Globus pallidus (tissue), 1 donor: ENCODE measurements at places on chromosomes 3 and 15.

DNA sequence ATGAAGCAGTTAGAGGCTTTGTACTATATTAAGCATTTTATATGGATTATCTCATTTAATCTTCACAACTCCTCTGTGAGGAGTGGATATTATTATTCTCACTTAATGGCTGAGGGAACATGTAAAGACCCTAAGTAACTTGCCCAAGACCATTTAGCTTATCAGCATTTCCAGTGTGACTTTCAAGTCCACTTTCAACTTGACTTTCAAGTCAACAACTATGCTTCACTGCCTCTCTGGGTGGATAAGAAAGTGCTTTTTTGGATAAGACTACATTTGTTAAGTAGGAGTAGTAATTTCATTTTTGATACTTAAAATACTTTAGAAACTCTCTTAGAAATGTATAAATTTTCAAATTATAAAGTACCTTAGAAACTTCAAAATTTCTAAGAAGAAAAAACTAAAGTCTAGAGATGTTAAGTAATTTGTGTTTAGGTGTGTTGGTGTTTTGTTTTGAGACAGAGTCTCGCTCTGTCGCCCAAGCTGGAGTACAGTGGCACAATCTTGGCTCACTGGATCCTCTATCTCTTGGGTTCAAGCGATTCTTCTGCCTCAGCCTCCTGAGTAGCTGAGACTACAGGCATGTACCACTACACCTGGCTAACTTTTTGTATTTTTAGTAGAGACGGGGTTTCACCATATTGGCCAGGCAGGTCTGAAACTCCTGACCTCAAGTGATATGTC, 71.8 kb downstream of the MINDY2 start:
- no peak for DNase-seq

DNA sequence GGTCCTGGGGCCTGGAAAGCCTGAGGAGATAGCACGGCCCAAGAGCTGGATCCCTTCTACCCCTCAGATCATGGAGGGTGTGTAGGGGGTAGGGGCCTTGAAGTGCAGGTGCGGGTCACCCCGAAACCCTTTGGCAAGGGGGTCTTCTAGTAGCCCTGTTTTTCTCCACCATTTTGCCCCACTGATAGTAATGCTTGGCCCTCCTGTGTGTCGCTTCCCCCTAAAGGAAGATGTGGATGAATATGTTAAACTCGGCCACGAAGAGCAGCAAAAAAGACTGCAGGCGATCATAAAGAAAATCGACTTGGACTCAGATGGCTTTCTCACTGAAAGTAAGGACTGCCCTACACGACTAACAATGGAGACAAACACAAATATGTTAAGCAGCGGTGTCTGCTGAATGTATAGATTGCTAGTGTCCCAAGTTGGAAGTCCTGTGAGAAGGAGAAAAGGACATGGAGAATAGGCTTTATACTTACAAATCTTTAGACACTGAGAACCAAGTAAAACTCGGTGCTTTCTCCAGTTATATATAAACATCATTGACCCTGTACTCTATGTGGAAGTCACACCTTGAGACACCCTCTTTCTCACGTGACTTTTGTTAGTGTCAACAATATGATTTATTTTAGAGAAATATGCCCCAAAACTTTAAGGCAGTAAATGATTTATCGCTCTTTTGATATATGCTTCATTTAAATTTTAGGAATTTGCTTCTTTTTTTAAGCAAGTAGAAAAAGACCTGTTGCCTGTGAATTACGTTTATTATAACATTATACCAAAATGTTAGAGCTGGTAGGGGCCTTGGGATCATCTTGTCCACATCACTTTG, 802 bp downstream of the RCN2 start:
- DNase-seq: no peak

GRCh38 chr3:40930131-40930538, 269.2 kb upstream of the CTNNB1 start:
- no peak for DNase-seq

- no peak for DNase-seq
Measured at GRCh38 chr15:58994906-58995453, 7.5 kb downstream of the RNF111 start.

DNA sequence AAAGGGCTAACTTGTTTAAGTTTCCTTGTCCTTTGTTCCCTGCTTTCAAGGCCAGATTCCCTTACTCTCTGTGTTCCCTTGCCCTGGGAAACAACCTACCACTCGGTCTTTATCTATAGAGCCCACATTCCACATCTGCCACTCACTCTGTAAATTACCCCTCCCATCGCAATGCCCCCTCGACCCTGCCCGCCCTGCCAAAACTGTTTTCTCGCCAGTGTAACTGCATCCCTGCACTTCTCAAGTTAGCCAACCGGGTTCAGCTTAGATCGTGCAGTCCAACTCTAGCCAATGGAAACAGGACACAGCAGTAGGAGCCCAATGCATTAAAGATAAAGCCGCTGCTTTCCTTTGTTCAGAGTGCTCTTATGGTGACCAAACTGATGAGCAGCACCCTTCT, 263.6 kb downstream of the TBL1XR1 start:
- DNase-seq: no peak

- no peak for DNase-seq
Measured at GRCh38 chr3:48433472-48434118, 3.7 kb upstream of the PLXNB1 start.

GRCh38 chr3:67389176-67389575, 265.2 kb downstream of the SUCLG2 start:
- no peak for DNase-seq

- no peak for DNase-seq
Measured at GRCh38 chr3:67421912-67422311, 232.5 kb downstream of the SUCLG2 start.

GRCh38 chr3:20096135-20096685, 56.0 kb downstream of the KAT2B start:
- DNase-seq: no peak

DNA sequence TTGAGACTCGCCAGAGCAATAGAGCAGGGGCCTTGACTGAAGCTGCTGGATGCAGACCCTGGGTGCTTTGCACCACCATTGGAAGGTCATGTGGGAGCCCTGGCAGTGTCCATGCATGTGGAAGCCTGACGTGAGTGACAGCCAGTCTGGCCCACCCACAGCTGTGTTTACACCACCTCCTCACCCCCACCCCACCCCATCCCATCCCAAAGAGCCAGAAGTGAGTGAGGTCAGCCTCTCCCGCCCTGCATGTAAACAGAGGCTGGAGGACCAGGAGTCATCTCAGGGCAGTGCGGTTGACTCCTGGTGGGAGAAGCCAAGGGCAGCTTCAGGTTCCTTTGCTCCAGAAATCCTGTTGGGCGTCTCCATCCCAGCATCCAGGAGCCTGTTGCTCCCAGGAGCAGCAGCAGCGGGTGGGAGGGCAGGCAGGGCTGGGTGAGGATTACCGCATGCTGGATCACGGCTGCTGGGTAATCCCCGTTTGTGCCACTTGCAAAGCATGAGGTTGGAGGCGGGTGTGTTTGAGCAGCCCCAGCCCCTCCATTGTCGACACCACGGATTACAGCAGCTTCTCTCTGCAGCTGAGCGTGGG, 44.6 kb downstream of the CORO2B start:
- peak; percentile 86 for DNase-seq

DNA sequence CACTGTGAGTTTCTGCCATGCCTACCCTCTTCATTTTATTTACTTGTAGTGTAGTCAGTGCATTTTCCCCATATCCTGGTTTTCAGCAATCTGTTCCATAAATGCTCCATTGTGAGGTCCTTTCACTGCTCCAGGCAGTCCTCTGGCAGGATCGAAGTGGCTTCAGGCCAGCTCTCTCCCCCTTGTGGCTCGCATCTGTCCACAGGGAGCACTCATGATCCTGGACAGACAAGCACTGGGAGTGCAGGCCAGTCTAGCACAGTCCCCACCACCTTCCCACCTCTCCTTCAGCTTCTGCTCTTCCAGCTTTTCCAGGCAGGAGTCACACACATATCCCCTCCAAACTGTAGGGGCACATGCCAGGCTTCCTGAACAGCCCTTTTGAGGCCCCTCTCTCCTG, 173.6 kb downstream of the PPM1L start:
- DNase-seq: peak; percentile 31

- DNase-seq: no peak
Measured at GRCh38 chr15:83912343-83912742, 258.4 kb downstream of the ADAMTSL3 start.

DNA sequence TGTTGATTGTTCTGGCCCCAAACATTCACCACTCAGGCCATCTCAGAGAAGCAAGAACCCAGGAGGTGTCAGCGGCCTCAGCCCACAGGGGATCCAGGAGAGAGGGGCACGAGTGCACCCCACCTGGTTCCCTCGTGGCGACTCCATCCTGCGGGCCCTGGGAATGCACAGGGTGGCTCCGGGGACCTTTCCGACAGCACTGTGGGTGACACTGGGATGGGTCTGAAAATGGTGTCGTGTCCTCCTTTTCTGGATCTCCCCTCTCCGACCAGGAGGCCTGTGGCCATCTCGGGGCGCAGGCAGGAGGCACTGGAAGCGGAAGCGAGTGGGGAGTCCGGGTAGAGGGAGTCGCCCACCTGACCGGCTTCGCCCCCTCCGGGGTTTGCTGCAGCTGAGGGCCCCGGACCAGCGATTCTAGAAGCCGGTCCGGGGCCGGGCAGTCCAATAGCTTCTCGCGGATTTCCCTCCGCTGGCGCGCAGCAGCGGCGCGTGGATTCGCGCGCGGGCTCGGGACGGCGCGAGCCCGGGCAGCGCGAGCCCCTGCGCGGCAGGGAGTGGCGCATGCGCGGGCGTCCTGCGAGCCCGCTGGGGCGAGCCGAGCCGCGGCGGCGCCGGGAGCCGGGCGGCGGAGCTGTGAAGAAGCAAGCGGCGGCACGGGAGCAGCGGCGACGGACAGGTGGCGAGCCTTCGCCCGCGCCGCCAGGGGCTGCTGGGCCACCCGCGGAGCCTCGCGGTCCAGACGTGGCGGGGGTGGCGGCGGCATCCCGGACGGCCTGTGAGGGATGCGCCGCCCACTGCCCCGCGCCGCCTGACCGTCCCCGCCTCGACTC, at the start of gene DOCK3:
TSS of gene DOCK3 (plus strand) at position 579 of the 830 bp plus-strand sequence. CDS start 337 bp downstream, outside the sequence.
- DNase-seq: peak; percentile 67

GRCh38 chr15:41965441-41966413, 6.6 kb downstream of the EHD4 start:
- no peak for DNase-seq

GRCh38 chr3:128366652-128367051, 100.0 kb downstream of the DNAJB8 start:
- no peak for DNase-seq

- no peak for DNase-seq
Measured at GRCh38 chr3:124174910-124175874, 183.3 kb upstream of the ROPN1 start.

GRCh38 chr15:99238849-99239248, 10.5 kb downstream of the TTC23 start:
- DNase-seq: no peak

- no peak for DNase-seq
Measured at GRCh38 chr3:7271631-7272030, 410.7 kb downstream of the GRM7 start.

DNA sequence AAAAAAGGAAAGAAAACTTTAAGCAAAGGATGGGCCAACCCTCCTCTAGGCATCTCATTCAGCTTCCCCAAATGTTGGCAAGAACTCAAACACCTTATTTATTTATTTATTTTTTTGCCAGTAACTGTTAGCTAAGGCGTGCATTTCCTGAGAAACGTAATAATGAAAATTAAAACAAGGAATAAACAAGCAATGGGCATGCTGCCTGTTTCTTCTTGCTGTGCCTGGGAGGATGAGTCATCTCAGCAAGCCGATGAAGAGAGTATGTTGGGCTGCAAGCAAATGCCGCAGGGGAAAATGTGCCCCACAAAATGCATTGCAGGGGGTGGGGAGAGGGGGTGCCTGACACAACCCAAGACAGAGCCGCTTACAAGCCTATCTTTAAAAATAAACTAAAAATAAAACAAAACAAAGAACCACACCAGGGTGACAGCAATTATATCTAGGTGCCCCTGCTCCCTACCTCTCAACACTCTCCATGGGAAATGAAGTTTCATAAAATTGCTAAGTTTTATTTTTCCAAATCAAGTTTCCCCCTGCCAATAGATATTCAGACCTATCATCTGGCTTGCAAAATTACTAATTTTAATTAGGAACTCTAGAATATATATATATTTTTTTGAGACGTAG, 40.3 kb downstream of the EIF4E3 start:
- no peak for DNase-seq

DNA sequence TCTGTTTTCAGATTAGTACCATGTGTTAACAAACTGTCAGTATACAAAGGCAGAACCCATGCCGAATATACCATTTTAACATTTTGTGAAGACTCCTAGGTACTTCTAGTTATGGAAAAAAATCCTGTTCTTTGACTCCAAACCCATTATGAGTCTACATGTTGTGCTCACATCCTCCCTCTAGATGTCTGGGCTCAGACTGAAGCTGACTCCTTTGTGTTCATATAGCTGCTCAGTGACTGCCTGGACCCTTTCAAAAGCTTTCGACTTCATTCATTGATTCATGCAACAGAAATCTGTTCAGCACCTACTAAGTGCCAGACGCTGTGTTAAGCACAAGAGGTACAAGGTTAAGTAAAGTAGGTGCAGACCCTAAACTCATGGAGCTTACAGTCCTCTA, 60.5 kb downstream of the MEGF11 start:
- DNase-seq: no peak

GRCh38 chr3:6165951-6166350, 695.0 kb upstream of the GRM7 start:
- no peak for DNase-seq

GRCh38 chr3:31433679-31433992, 99.1 kb upstream of the STT3B start:
- no peak for DNase-seq

GRCh38 chr3:64443546-64444381, 218.5 kb upstream of the PRICKLE2 start:
- DNase-seq: no peak

DNA sequence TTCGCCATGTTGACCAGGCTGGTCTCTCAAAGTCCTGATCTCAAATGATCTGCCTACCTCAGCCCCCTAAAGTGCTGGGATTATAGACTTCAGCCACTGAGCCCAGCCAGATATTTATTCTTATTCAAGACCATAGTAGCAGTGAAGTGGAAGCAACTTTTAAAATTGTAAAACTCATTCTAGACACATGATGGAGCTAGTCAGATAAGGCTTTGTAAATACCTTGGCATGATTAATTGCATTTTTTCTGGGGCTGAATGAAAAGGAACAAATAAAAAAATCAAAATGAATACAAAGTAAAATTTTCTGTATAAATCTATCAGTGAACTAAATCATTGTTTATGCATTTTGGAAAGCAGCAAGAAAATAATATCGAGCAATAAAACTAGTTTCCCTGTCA, 4.1 kb upstream of the MYO1E start:
- DNase-seq: no peak

- DNase-seq: no peak
Measured at GRCh38 chr3:35241236-35241635, 398.1 kb upstream of the ARPP21 start.

GRCh38 chr15:57740048-57740447, 33.5 kb downstream of the POLR2M start:
- DNase-seq: no peak
